GM06990 (cell line): ENCODE measurements at places on chromosomes 5 and 9.

GRCh38 chr5:131272724-131273123 is 8.9 kb downstream of the CDC42SE2 start:
- DNase-seq: peak; percentile 55

DNA sequence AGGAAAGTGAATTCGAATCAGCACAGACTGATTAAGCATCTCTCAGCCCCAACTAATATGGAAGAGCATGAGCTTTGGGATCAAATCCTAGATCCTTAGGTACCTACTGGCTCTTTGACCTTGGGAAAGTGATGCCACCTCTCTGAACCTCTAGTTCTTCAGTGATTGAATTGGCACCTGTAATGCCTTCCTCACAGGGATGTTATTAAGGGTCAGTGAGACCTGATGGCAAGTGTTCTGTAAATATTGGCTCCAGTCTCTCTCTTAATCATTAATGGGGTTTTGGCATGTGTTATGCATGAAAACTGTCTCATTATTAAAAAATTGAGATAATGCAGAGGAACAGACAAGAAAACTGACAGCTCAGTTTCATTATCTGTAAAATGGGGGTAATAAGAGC is 115.8 kb downstream of the INSYN2B start:
- DNase-seq: no peak

DNA sequence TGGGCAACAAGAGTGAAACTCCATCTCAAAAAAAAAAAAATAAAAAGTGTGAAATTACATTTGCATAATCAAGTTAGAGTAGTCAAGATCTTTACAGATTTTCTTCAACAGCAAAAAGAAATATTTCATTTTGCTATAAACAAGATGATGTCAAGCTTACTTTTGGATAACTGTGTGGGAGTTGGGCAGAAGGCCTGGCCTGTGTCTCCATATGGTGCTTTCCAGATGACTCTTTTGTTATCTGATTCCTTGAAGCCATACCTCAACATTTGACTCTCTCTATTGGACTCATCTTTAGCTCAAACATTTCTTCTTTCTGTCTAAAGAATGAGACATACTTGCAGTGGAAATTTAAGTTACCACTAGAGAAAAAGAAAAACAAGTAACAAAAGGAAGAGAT is 246.8 kb downstream of the MSX2 start:
- no peak for DNase-seq

GRCh38 chr9:133702798-133703590 is 35.2 kb downstream of the SARDH start:
- DNase-seq: no peak

DNA sequence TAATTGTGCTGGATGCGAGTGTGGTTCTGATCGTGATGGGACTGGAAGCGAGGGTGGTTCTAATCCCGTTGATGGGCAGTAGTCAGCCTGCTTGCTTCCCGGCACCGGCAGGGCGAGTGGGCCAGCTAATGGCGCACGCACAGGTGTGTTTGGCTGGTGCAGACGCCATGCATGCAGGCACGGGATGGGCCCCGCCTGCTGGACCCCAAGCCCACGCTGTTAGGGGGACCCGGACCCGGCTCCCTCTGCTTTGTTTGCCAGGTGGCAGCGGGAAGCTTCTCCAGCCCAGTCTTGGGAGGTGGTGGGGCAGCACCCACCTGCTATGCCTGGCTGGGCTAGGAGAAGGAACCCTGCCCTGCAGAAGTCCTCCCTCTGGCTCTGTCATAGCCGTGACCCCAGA is 70.3 kb downstream of the VAV2 start:
- no peak for DNase-seq

- DNase-seq: no peak
Observed at GRCh38 chr5:88108490-88109279, 160.0 kb downstream of the TMEM161B start.

- no peak for DNase-seq
Observed at GRCh38 chr5:97046270-97046982, 96.0 kb downstream of the LIX1 start.

- DNase-seq: no peak
Observed at GRCh38 chr5:169711551-169712225, 74.6 kb downstream of the DOCK2 start.

GRCh38 chr5:15676591-15676990 is 176.6 kb downstream of the FBXL7 start:
- no peak for DNase-seq

- no peak for DNase-seq
Observed at GRCh38 chr5:27778121-27778520, 739.7 kb upstream of the CDH9 start.

DNA sequence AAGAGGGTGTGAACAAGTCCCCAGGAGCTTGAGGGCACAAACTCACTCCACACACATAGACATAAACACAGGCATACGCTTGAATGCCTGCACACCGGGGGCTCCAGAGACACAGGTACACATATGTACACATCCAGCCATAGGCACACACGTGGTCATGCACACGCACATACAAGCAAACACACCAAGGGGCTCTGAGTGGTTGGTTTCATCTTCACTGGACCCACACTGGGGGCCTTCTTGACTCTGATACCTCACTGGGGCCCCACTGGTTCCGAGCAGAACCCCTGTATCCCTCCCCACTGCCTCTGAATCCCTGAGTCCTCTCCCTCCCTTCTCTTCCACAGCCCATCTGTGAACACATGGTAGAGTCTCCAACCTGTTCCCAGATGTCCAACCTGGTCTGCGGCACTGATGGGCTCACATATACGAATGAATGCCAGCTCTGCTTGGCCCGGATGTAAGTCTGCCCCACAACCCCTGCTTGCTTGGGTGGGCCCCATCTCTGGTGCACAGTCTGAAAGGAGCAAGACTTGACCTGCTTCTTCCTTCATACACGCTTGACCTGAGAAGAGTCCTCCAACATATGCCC is 6.4 kb downstream of the SPINK4 start:
- DNase-seq: no peak

DNA sequence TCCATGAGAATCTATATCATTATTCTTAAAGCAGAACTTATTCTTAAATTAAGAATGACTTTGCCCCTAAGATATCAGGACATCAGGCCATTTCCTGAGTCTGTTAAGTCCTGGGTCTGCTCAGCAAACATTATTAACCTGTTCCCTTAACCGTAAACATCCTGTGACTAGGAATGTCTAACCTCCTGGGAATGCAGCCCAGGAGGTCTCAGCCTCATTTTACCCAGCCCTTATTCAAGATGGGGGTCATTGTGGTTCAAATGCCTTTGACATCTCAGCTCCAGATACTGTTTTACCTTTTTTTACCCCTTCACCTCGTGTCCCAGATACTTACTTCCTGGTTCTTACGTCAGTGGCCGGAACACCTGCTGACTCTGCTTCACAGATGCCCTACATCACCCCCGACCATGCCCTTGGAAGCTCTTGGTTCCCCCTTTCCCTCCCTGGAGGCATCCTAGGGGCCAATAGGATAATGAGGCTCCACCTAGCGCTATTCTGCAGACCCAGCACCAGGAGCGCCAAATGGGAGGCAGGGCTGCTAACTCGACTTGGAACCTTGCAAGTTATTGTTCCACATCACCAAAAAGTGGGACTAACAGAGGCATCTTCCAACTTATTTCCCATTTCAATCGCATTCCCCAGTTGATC is 182.5 kb downstream of the MED10 start:
- no peak for DNase-seq

GRCh38 chr5:4089087-4089486 is 493.5 kb downstream of the IRX1 start:
- no peak for DNase-seq

DNA sequence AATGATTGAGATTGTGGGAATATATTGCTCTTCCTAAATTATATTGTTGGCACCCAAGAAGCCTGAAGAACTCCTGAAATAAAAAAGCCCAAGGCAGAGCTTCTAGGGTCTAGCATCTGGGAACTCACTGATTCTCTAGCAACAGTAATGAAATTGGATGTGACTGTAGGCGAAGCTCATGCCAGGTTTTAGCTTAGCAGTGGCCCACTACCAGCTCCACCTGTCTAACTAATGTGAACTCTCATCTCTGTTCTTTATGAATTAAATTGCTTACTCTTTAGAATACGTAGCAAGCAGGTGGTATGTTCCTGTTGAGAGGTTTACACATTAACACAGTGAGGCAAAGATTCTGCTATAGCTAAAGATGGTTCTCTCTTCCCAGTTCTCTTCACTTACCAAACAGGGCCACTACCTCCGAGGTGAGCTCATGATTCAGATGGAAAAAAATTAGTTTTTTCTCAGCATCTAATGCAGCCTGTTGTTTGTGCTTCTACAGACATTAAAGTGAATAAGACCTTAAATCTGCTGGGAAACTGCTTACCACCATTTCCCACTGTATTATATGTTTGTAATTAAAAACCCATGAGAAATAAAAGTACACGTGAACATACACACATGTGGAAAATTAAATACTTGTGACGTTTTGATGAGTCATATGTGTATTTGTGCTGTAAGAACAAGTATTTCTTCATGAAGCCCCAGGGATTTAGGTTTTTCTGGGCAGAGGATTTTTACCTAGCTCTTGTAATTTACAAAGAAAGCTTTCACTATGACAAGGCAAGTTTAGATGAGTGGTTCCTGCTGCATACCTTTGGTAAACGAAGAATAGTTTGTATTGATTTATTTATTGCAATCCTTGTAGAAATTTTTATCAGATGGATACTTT is 360.1 kb downstream of the KDM4C start:
- peak; percentile 44 for DNase-seq

DNA sequence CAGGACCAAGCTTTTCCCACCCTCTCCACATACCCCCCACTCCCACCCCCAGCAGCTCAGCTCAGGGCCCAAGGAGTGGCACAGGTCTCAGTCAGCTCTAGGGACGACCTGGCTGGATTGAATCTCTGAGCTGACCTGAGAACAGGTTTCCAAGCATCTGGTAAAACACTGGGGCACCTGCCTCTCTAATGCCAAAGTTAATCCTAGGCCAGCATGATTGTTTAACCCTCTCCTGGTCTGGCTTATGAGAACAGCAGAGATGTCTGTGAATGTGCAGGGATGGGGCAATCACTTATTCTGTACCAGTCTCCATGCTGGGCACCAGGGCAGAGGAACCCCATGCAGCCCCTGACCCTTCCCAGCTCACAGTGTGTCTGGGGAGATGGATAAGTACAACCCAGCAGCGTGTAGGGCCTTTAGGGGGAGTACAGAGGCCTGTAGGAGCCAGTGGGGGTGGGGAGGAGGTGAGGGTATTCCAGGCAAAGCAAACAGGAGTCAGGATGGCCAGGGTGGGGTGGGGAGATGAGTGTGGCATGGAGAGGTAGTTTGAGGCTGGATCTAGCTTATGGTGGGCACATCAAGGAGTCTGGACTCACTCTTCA is 678 bp upstream of the KIF12 start:
- DNase-seq: no peak

- no peak for DNase-seq
Observed at GRCh38 chr5:175599210-175599609, 58.7 kb upstream of the HRH2 start.

DNA sequence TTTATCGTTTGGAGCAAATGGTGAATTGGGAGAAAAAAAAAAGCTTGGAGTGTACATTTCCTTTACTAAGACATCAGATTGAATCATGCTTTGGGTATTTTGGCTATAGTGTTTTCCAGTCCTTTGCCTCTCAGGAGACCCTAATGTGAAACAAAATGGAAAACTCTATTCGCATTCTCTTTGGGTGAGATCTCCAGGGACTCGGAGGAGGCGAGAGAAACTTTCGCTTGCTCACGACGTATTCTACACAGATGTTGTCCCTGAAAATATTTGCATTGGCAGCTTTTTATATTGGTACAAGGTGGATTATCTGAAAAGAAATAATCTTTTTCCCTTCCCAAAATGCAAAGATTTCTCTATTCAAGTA is 1240.1 kb upstream of the WWC1 start:
- DNase-seq: no peak

GRCh38 chr9:79700607-79701360 is 129.0 kb downstream of the TLE4 start:
- no peak for DNase-seq

GRCh38 chr9:127014910-127015540 is 100.4 kb downstream of the RALGPS1 start:
- no peak for DNase-seq

- no peak for DNase-seq
Observed at GRCh38 chr9:87748881-87749280, 23.0 kb downstream of the CTSL start.

GRCh38 chr5:156758011-156758791 is 91.9 kb upstream of the PPP1R2B start:
- DNase-seq: no peak

- no peak for DNase-seq
Observed at GRCh38 chr5:83322273-83322924, 149.1 kb upstream of the VCAN start.

GRCh38 chr9:15310107-15310850 is 3.3 kb upstream of the TTC39B start:
- DNase-seq: no peak

DNA sequence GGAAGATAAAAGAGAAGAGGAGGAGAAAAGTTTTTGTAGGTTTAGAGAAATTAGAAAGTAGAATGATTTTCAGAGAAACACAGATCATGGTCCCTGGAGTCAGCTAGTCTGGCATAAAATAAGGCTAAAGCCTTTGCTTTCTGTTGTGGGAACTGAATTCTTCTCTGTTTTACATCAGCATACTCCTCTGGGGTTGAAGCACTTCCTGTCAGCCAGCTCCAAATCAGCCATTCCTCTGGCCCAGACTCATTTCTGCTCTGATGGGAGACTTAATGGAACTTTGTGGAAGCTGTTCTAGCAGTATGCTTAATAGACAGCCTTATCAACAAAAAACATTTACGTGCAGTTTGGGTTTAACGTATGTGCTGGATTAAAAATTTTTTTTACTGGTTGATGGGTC is 143.2 kb downstream of the HMHB1 start:
- no peak for DNase-seq

- DNase-seq: no peak
Observed at GRCh38 chr9:85130260-85130659, 460.7 kb downstream of the NTRK2 start.

GRCh38 chr5:78543916-78544315 is 104.7 kb downstream of the LHFPL2 start:
- no peak for DNase-seq

- no peak for DNase-seq
Observed at GRCh38 chr9:121688146-121688680, 36.8 kb downstream of the DAB2IP start.

DNA sequence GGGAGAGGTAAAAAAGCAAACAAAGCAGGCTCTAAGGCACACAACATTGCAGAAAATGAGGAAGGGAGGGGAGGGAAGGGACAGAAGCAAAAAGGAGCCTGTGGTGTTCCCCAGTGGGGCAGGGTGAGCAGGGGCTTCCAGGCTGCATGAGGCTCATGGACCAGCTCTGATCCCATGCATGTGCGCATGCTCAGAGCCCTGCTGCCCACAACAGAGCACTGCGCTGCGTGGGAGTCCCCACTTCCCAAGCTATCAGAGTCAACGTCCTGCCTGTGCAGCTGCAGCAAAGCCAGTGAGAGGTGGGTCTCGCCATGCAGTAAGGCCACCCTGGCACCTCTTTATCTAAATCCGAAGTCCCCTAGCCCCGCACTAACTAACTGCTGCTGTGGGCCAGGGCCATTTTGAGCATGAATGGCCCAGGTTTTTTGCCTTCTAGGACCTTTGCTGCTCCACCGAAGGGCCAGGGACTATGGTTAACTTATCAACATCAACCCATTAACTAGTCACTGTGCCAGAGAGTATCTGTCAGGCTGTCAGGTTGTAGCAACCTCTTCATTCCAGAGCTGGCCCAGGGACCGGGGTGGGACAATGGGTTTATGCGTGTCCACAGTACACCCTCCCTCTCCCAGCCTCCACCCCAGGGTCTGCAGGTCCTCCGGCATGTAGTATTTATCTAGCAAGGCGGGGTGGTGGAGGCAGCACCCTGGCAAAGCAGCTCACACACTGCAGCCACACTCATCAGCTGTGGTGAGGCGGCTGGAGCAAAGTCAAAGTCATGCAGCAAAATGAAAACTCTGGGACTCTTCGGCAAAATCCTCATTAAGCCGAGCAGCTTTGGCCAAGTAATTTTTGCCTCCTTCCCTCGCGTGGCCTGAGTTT is 123.6 kb downstream of the SAXO1 start:
- DNase-seq: no peak
